T47D (cell line): ENCODE measurements at places on chromosomes 7 and 10.

DNA sequence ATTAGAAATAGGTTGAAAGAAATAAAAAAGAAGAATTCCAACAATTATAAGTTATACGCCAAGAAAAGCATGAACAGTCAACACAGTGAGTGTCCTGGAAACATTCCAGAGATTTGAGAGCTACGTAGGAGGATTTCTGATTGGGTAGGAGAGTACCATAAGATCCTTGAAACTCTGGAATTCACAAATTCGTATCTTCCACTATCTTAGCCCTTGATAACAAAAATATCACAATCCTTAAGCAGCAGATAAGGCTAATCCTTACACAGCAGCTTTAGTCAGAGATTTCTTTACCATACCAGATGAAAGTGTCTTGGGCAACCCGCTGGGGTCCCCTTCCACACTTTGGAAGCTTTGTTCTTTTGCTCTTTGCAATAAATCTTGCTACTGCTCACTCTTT, 8.2 kb downstream of the TPK1 start:
- DNase-seq: no peak

GRCh38 chr10:97466755-97467154, 20.8 kb downstream of the ZDHHC16 start:
- no peak for DNase-seq

DNA sequence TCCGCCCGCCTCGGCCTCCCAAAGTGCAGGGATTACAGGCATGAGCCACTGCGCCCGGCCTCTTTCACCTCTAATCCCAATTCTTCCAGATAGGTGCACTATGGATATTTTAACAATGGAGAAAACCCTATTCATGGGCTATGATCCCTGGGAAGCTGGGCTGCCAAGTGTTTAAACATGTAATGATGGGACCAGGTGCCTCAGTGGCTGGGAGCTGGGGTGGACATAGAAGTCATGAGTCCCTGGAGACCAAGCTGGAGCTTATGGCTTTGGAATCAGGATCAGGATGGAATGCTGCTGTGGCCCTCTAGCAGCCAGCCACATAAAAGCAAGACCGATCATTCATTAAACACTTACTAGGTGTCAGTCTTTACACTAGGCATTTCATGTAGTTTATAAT, 41.8 kb upstream of the IGFBP3 start:
- no peak for DNase-seq

DNA sequence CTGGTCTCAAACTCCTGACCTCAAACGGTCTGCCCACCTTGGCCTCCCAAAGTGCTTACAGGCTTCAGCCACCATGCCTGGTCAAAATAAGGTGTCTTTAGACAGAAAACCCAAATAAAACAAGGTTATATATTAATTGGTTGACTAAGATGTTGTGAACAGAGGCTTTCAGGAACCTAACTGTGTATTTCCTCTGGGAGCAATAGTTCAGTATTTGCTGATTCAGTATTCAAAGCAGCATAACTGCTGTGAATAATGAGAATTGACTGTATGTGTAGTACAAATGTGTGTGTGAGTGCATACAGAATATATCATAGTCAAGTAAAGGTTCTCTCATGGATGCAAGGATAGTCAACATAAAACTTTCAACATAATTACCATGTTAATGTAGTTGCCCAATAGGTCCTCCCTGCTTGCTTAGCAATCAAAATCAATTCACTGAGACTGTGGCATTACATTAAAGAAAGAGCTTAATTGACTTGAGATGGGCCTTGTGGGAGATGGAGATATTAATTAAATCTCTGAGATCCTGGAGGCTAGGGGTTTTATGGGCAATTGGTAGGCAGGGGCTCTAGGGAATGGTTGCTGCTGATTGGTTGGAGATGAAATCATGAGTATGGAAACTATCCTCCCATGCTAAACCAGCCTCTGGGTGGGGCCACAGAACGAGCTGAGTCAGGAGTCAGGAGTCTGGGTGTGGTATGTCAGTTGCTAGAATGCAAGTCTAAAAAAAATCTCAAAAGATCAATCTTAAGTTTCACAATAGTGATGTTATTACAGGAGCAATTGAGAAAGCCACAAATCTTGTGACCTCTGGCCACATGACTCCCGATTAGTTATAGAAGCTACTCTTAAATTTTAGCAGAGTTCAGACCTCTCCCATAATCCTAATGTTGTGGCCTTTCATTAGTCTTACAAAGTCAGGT, 162.7 kb downstream of the AKR1D1 start:
- no peak for DNase-seq

GRCh38 chr10:10014846-10015245, 1002.8 kb upstream of the CELF2 start:
- DNase-seq: no peak

GRCh38 chr10:90179696-90180407, 478.5 kb downstream of the KIF20B start:
- DNase-seq: no peak

- no peak for DNase-seq
Observed at GRCh38 chr7:92784935-92785334, 51.4 kb downstream of the CDK6 start.

GRCh38 chr7:44323381-44324203, 1.8 kb downstream of the CAMK2B start:
- DNase-seq: no peak
